ENCODE measurements at places on chromosomes 16 and 17. TPM values are rescaled to one million over a fixed set of nuclear protein-coding genes. Genes with fewer than 3 reads are reported as not detected.

PHLPP2 gene
- 9.7 TPM for total RNA-seq

DNA sequence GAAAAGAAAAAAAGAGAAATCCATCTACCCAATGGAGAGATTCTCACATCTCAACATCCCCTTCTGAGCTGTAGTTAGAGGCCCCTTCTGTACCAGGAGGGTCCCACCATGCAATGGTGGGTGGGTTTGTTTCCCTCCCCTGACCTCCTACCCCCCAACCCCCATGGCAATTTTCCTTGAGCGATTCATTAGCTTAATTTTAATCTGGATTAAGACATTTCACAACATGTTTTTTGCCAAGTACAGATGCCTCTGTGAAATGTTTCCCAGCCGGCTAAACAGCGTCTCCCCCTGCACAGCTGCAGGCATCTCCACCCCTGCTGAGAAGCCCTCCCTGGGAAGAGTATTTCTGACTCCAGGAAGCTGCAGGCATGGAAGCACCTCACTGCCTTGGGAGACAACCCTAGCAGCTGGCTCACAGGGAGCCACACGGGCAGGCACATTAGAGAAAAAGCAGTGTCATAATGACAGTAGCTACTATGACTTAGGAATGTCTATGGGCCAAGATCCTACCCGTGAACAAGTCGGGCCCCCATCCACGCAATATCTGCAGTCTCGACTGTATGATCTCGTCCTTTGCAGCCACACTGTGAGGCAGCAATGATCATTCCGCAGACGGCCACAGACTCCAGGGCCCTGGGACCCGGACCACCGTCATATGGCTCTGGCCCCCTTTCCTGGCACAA, 117.3 kb downstream of the ADCY9 start:
- no peak for DNase-seq
- no peaks in the 10 kb centered on the region for H3K36me3 ChIP-seq
- no peak overlapping the region for H3K27ac ChIP-seq
- H3K4me1 ChIP-seq, result peaks cover 15% of the 10 kb centered on the region

CD79B gene
- 53.1 TPM for total RNA-seq

DNA sequence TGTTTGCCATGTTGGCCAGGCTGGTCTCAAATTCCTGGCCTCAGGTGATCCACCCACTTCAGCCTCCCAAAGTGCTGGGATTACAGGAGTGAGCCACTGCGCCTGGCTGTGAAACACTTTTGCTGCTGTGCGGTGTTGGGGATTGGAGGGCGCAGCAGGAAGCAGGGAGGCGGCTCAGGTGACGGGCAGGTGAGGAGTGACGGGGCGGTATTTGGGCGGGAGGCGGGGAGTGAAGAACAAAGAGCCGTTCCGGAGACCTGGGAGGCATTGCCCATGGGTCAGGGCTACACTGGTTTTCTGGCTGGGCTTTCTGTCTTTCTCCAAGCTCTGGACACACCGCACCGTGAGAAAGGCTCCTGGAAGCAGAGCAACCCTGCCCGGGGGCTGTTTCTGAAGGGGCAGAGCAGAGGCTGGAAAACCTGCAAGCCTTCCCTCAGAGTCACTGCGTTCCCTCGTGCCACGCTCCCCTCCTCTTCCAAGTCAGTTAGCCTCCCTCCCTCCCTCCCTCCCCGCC, 22.1 kb downstream of the CRISPLD2 start:
- no peaks in the 10 kb centered on the region for H3K36me3 ChIP-seq
- peak overlapping the region; percentile 41 for H3K4me3 ChIP-seq
- H3K4me1 ChIP-seq, result peaks cover 14% of the 10 kb centered on the region
- peaks cover 58% of the 10 kb centered on the region for H3K27me3 ChIP-seq
- DNase-seq, result no peak
- H3K27ac ChIP-seq, result no peak overlapping the region

- H3K27ac ChIP-seq, result peak overlapping the region; percentile 81
- peak overlapping the region; percentile 16 for H3K4me3 ChIP-seq
- H3K4me1 ChIP-seq, result peaks cover 94% of the 10 kb centered on the region
Measured at GRCh38 chr17:49217651-49218413, 7.3 kb downstream of the ABI3 start.

GRCh38 chr16:30053376-30054015, 12.1 kb upstream of the ALDOA start:
- DNase-seq, result no peak
- H3K4me1 ChIP-seq, result peaks cover 30% of the 10 kb centered on the region
- no peak overlapping the region for H3K27ac ChIP-seq
- H3K4me3 ChIP-seq, result peak overlapping the region; percentile 69
- H3K36me3 ChIP-seq, result no peaks in the 10 kb centered on the region
- H3K27me3 ChIP-seq, result peaks cover 8% of the 10 kb centered on the region

DNA sequence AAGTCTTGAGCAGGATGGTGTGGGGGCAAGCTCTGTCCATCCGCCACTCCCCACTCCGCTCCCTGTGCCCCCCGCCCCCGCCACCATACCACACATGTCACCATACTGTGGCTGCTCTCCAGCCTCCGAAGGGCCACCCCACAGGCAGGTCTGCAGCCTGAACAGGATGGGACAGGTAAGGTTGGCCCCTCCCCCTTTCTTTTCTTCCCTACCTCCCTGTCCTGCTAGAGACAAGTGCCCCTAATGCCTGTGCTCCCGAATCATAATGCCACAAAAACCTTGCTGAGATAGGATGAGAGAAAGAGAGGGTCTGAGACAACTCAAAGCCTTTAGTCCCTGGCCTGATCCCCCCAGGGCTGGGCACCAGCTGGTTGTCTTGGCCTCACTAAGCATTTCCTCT, 84.7 kb downstream of the SDK2 start:
- H3K4me1 ChIP-seq, result no peaks in the 10 kb centered on the region
- H3K27ac ChIP-seq, result no peak overlapping the region
- no peak for DNase-seq
- no peaks in the 10 kb centered on the region for H3K36me3 ChIP-seq

- H3K27ac ChIP-seq, result no peak overlapping the region
- H3K4me3 ChIP-seq, result no peak overlapping the region
- no peak for DNase-seq
- no peaks in the 10 kb centered on the region for H3K27me3 ChIP-seq
- peaks cover 22% of the 10 kb centered on the region for H3K4me1 ChIP-seq
Measured at GRCh38 chr17:64443086-64443760, 5.7 kb upstream of the MILR1 start.

- H3K27ac ChIP-seq, result no peak overlapping the region
- no peaks in the 10 kb centered on the region for H3K4me1 ChIP-seq
- H3K27me3 ChIP-seq, result peaks cover 10% of the 10 kb centered on the region
- no peak for DNase-seq
- no peak overlapping the region for H3K4me3 ChIP-seq
- H3K36me3 ChIP-seq, result no peaks in the 10 kb centered on the region
Measured at GRCh38 chr17:36740157-36740556, 138.8 kb downstream of the MRM1 start.

- no peaks in the 10 kb centered on the region for H3K36me3 ChIP-seq
- no peaks in the 10 kb centered on the region for H3K27me3 ChIP-seq
Measured at GRCh38 chr17:12528036-12528435, 137.7 kb upstream of the MYOCD start.

BRIP1 gene
- total RNA-seq, result 1.6 TPM

All from T-cell (primary cell).